ENCODE measurements at places on chromosomes 5 and 9.

DNA sequence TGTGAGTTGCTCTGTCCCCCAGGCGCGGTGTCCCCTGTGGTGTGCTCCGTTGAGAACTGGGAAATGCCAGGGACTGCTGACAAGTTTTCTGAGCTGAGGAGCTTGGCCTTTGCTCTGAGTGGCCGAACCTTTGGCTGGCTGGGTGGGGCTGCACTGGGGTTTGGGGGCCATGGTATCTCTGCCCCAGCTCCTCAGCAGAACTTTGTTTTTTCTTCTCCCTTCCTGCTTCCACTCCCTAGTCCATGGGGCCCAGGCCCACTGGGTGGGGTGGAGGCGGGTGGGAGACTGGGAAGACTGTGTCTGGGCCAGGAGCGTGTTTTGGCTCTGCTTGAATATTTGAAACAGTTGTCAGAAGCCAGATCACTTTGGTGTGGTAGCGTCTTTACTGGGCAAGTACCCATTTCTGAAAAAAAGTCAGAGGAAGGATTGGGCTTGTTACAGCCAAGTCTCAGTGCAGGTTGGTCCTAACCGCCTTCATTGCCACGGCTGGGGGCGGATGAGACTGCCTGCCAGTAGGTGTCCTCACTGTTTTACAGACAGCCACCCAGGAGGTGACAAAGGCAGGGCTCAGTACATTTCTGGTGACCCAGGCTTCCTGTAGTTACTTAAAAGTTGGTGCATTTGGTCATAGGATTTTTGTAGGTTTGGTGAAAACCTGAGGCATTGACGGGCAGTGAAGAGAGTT lies 92.7 kb downstream of the DAB2IP start:
- no peak for DNase-seq

DNA sequence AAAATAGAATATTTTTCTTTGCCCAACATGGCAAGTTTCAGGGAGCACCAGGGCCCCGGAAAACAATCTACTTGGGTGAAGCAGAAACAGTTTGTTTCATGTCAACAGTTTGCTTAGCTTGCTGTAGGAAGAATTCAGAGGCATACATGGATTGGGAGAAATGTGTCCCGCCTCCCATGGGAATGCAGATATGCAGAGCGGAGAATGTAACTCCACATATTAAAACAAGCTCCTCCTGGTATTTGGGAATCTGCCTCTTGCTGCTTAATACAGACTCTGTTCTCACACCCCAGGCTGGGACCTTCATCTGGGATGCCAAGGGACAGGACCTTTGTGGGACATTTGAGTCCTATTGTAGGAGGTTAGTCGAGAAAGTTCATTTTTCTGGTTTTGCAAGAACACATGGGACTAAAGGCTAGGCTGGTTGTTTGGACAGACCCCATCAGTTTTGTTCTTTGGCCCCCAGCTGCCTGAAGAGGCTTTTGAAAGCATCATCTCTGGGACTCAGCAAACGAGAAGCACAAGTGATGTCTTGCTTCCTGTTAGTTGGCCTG lies 220.5 kb upstream of the ADRA1B start:
- no peak for DNase-seq

DNA sequence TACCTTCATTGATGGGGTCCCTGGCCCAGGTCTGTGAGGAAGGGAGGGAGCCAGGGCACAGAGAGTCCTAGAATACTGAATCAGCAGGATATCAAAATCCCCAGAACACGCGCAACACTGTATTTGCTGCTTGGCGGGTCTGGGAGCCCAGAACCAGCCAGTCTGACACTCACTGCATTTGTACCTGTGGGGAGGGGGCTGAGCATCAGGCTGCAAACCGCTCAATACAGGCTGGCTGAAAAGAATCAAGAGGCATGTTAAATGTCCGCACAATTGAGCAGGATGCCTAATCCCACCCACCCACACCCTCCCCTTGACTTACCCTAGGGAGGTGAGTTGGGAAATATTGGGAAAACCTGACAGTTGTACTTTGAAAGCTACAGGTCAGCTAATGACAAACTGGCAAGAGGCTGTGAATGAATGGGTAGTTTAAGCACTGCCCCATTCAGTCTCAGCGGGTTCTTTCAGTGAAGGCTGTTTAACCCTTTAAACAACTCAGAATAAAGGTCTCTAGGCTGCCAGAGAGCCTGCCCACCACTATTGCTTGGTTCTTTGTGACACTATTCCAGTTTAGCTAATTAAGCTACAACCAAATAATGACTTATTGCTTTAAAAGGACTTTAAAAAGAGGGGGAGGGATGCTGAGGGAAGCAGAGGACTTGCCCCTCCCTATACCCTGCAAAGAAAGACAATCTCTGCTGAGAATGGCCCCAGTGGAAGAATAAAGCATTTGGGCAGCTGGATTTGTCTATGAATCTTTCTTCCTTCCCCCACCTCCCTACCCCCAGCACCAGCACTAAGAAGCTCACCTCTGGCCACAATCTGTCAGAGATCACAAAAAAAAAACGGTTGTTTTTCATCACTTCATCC lies 5.0 kb downstream of the SPRY4 start:
- DNase-seq, result no peak

DNA sequence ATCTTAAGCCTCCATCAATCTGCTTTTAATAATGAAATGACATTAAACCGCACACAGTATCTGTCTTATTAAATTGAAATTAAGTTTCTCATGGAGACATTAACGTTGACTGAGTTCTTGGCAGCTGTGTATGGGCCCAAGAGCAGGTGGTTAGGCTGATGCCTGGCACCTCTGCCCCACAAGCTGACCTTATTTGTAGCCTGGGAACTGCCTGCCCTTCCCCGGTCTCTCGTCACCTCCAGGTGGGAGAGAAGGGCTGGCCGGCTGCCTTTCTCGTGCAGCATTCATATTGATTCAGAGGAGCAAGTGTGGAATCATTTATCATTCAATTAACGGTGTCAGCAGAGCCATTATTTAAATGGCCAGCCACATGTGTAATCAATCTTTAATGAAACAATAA lies 53.0 kb upstream of the FCN1 start:
- no peak for DNase-seq

DNA sequence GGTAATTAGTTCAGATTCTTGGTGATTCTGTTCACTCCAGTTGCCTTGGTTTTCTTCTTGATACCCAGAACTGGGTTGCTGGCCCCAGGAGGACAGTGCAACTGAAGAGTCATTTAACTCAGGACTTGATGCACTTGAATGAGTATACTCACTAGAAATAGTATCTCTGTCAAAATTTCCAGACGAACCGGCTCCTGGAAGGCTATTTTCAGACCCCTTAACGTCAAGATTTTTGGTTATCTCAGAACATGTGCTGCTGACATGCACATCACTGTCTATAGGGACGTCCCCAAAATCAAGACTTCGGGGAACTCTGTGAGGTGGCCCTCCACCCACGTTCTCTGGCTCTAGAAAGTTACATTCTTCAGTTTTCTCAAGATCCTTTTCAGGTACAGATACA lies 56.7 kb upstream of the PCA3 start:
- no peak for DNase-seq

- DNase-seq, result no peak
These were observed 391.6 kb upstream of the RPS23 start for GRCh38 chr5:82669720-82670119.

DNA sequence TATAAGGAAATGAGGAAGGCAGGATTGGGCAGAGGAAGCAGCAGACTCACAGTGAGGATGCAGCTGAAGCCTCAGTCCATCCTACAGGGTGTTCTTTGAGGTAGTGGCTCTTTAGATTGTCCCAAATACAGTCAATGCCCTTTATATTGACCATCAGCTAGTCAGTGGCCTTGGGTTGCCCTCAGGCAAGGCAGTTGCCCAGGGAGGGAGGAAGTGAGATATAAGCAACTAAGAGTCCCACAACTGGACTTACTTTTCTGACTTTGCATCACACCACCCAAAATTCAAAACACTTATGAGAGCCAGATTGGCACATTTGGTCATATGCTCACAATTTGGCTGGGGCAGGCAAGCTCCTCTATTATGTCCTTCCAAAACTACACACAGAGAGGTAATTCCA lies 9.4 kb upstream of the SLC12A2 start:
- no peak for DNase-seq

DNA sequence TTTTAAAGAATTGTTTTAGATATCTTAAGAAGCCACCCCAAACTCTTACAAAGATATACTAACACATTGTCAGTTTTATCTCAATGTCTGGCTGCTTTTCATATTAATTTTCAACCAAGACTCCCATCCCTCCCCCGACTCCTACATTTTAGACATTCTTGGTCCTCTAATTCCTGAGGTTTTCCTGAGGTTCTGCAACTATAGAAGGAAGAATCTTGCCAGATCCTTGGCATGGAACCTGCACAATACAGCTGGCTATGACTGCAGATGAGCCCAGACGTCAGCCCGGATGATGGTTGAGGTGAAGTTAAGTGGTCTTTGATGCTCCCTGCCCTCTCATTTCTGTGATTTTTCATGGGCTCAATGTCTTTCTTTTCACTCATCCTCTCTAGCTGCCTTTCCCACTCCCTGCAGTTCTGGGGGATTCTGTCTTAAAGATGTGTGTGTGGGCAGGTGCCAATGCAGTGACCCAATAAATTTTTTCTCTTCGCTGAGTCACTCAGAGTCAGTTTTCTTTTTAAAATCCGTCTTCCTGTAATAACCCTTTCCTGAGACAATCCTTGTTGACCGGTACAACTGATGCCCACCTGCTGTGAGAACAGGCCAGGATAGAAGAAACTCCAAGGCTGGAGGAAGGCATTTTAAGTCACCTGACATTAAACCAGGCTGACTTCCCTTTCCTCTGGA lies 237.8 kb upstream of the GAS1 start:
- DNase-seq, result no peak

GRCh38 chr9:22056402-22056801 lies 47.3 kb upstream of the CDKN2B start:
- no peak for DNase-seq

GRCh38 chr5:105872569-105873270 lies 1798.0 kb downstream of the EFNA5 start:
- DNase-seq, result no peak

DNA sequence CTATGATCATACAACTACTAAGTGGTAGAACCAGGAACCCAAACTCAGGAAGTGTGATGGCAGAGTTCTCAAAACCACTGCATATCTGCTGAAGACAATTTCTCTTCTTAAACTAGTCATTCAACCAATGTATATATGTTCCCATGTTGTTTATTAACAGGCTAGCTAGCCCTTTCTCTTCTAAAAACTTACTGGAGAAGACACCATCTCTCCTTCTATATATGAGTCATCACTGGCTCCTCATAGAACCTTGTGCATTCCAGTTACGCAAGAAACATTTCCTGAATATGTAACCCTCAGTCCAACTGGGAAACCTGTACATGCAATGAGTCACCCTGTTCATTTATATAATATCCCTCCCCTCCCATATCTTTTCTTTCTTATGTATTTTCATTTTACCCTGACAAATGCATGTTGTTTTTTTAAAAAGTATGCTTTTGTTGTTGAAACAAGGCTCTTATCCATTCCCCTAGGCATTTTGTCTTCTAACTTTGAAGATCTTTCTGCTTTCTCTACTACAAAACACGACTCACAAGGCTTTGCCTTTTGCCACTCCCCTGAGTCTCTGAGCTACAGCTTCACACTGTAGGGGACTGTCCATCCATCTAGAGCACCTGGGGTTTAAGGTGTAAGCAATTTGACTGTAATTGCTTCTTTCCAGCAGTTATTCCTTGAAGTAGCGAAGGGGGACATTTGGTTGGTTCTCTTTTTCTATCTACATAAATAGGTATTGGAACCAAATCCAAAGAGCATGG lies 119.5 kb downstream of the ANXA1 start:
- DNase-seq, result no peak

DNA sequence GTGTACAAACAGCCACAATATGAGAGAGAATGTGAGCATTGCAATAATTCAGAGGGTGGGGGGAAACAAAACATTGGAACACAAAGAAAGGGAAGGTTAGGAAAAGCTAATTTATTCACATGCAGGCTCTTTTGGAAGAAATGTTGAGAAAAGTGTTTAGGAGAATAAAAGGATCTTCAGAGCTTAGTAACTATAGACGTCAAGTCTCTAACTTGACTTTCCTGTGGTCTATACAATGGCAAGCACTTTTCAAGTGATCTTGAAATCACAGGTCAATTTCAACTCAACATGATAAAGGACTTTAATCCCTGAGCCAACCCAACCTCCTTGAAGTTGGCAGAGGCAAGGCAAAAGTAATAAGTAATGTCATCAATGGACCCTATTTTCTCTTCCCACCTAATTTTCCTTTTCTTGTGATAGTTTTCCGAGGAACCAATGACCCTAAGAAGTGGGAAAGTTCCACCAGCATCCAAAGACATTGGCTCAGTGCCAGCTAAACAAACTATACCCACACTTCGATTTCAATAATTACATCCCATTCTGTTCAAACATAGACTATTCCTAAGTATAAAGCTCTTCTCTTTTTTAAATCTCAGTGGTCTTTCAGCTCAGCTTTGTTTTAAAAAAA lies 23.7 kb downstream of the RFK start:
- DNase-seq, result no peak

DNA sequence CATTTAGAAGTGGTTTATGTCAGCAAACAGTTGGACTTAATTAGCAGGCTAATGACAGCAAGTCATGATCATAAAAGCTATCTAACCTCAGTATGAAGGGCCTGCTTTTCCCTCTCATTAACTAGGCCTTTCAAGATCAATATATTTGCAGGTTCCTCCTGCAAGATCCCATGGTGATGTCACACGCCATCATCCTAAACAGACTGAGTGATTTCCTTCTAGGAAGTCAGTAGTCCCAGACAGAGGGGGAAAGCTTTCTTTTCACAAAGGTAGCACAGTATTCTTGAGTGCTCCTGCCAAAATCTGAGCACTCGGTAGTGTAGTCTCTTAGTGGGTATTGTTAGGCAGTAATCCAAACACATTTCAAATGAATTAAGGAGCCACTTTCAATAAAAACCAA lies 52.5 kb downstream of the UIMC1 start:
- no peak for DNase-seq

- DNase-seq, result no peak
These were observed 77.0 kb upstream of the TBC1D2 start for GRCh38 chr9:98332405-98332831.

DNA sequence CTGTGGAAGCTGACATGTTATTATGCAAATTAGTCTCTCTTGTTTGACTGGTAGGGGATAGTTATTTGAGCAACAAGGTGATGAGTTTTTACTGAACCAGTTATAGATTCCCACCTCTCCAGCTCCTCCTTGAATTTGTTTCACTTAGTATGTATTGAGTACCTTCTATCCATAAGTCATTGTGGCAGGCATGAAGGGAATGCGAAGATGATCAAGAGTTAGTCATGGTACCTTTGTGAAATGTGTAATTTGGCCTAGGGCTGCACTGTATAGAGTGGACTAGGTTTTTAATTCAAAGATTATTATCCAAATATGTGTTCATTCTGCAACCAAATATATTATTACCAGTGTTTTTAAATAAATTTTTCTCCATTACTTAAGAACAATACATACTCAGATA lies 110.1 kb downstream of the HACD4 start:
- DNase-seq, result no peak

- DNase-seq, result no peak
These were observed 5.2 kb downstream of the TMEFF1 start for GRCh38 chr9:100478192-100478591.

DNA sequence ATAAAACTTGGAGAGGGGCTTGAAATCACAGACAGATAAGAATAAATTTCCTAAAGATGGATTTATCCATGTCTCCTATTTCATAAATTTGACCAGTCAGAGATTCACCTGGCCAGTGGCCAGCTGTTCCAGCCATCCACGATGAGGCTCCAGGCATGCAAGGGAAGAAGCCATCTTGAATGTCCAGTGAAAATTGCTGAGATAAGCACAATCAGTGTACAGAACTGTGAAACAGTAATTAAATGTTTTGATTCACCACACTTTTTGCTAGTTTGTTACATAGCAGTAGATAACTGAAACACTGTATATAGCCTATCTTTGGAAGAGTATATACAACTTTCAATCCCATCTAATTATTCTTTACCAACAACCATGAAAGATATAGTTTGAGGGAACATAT lies 163.5 kb downstream of the HINT1 start:
- no peak for DNase-seq

Measured in stimulated activated CD4-positive, alpha-beta T cell treated with anti-CD3 and anti-CD28 coated beads, TNF-alpha, amount 100 ng/mL, for 1 hour (primary cell).